ENCODE measurements at places on chromosomes 16 and 17. TPM values are rescaled to one million over a fixed set of nuclear protein-coding genes. Genes with fewer than 3 reads are reported as not detected.

The PPP1R9B gene
- total RNA-seq = 30.6 TPM

The CACNA1H gene
- total RNA-seq = 15.6 TPM

DNA sequence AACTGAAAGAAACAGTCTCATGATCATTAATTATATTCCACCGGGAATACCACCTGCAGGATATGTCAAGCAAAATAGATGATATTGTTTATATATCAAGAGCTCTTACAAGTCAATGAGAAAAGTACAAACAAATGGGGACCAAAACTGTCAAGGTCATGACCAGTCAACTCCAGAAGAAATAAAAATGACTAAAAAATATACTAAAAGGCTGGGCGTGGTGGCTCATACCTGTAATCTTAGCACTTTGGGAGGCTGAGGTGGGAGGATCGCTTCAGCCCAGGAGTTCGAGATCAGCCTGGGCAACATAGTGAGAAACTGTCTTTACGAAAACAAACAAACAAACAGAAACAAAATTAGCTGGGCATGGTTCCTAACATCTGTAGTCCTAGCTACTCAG is 49.8 kb upstream of the SCNN1B start:
- DNase-seq = no peak

The CIBAR2 gene
- not detected for total RNA-seq

The HSPB9 gene
- total RNA-seq = not detected

DNA sequence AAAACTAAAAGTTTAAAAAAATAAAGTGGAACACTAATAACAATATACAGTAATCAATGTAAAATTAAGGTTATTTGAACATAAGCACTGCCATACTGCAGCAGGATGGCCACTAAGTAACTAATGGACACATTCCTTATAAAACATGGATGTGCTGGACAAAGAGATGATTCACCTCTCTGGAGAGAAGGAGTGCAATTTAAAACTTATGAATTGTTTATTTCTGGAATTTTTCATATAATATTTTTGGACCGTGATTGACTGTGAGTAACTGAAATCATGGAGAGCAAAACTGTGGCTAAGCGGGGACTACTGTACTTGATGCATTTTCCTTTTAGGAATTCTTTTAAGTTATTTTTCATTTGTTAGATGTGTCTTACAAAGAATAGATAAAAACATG is 21.8 kb downstream of the CBFB start:
- DNase-seq = no peak

The CCDC102A gene
- total RNA-seq = 1.9 TPM

The PPM1D gene
- 14.3 TPM for total RNA-seq

DNA sequence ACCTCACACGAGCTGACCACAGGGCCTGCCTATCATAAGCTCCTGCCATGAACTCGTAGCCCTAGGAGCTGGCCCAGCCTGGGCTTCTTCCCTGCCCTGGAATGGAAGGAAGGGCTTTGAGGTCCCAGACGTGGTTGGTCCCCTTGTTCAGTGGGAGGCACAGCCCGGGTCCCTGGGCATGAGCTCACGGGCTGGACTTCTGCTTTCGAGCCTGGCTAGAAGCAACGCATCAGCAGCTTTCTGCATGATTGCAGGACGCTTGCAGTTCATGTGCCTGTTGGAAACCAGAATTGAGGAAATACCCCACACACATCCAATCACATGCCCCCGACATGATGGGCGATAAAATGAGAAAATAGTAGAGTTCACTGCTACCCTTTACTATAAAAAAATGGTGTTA is 293.3 kb downstream of the MAF start:
- DNase-seq = peak; percentile 23

DNA sequence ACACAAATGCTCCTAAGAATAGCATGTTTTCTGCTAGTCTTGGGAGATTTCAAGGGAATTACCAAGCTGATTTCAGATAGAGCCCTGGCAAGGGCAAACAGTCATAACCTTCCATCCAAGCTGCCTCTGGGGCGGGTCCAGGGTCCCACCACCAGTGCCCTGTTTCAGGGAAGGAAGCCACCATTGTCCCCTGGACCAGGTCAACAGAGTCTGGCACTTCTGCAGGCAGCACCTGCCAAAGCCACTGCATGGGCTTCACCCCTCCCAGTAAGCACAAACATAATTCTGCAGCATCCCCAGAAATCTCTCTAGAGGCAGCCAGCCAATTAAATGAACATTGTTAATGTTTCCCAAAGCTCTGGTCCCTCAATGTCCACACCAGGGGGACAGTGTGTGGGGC is 143.0 kb downstream of the SALL1 start:
- no peak for DNase-seq

GRCh38 chr17:1641065-1641403 is 4.5 kb downstream of the SCARF1 start:
- DNase-seq = no peak

The DNAI2 gene
- not detected for total RNA-seq
